ENCODE measurements at places on chromosomes 16 and 17.

GRCh38 chr17:8464941-8465340, 29.3 kb downstream of the NDEL1 start:
- no peak for DNase-seq

GRCh38 chr16:49498264-49498663, 124.7 kb downstream of the C16orf78 start:
- no peak for DNase-seq

DNA sequence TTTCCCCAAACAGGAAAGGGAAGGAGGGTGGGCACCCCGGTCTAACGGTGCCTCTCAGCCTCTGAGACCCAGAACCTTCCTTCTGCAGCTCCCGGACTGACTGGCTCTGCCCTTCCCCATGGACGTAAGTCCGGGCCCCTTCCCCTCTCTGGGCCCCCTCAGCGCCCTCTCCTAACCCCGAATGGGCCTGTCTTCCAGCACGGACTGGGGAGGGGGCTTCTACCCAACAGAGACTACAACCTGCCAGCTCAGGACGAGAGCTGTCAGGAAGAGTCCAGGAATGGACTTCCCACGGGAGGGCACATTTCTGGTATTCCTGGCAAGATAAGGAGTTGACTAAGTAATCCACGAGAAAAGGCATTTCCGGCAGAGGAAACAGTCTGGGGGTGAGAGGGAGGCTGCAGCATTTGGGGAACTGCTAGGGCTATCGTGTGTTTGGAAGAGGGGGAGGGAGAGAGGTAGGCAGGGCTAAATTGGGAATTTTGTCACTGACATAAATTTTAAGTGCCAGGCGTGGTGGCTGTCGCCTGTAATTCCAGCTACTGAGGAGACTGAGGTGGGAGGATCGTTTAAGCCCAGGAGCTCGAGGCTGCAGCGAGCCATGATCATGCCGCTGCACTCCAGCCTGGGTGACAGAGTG, 12.1 kb upstream of the ALDOA start:
- no peak for DNase-seq

DNA sequence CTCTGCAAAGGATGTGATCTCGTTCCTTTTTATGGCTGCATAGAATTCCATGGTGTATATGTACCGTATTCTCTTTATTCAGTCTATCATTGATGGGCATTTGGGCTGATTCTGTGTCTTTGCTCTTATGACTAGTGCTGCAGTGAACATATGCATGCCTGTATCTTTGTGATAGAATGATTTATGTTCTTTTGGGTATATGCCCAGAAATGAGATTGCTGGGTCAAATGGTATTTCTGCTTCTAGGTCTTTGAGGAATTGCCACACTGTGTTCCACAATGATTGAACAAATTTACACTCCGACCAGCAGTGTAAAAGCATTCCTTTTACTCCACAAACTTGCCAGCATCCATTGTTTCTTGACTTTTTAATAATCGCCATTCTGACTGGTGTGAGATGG, 60.2 kb upstream of the ADORA2B start:
- no peak for DNase-seq

GRCh38 chr17:29021226-29021625, 15.4 kb upstream of the SEZ6 start:
- no peak for DNase-seq

DNA sequence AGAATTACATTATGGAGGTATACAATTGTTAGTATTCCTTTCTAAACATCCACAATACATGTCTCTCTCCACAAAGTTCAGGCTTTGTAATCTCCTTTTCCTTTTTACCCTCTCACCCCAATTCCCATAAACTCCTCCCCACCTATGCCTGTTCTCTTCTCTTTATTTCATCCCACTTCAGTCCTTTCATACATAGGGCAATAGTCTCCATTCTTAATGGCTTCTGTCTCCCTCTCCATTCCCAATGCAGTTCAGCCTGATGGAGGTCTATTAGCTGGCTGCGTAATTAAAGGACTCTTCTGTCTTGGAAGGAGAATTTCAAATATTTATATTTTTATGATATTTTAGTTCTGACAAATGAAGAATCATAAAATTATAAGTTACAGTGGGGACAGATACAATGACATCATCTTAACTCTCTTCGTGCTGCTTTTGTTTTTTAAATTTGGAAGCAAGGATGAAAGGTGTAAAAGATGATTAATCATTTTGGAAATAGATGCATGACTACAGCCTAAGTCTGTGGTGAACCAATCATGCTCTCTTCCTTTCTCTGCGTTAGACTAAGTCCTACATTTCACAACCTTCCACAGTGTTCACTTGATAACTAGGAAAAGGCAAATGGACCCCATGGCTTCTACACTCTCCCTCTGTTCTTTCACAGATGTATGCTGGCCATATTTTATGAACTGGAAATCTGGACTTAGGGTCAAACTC, 11.2 kb upstream of the FAM20A start:
- DNase-seq = no peak

GRCh38 chr16:69105501-69106361, at the start of gene HAS3:
Gene HAS3 (plus strand): TSS chr16:69105653. CDS start chr16:69109396, 3,743 bp downstream.
- DNase-seq = peak; percentile 87

- DNase-seq = no peak
Measured at GRCh38 chr17:43680461-43680860, 18.7 kb upstream of the MEOX1 start.

DNA sequence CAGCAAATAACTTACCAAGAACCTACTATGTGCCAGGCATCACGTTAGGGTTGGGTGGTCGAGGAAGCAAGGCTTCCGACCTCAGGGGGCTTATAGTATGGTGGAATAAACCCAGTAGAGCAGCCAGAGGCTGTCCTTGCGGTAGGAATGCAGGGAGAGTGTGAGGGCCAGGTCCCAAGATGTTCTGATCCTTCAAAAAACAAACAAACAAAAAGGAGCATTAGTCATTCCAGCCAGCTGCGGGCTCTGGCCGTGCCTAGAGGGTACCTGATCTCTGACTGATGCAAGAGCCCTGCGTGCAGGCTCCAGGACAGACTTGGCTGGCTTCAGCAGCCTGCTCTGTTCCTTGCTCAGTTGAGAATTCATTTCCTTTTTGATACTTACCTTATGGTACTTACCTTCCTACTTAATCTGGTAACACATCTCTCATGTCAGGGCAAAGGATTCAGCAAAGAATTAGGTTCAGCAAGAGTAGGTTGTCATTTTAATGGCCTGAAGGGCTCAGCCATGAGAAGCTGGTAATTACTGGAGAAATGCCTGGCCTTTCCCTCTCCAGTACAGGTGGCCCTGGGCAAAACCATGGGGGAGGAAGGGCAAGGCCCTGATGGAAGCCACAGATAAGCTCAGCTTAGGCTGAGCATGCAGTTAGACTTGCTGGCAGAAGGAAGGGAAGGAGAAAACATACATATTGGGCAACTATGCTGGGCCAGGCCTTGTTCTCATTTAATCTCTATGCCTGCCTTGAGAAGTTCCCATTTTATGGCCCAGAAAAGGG, 18.4 kb downstream of the CYB5D2 start:
- DNase-seq = no peak

GRCh38 chr17:43020789-43021740, 1.1 kb downstream of the VAT1 start:
- DNase-seq = peak; percentile 79

- peak; percentile 75 for DNase-seq
Measured at GRCh38 chr16:24070851-24071250, 185.3 kb upstream of the CACNG3 start.

GRCh38 chr16:333406-334094, 19.0 kb downstream of the AXIN1 start:
- DNase-seq = no peak

DNA sequence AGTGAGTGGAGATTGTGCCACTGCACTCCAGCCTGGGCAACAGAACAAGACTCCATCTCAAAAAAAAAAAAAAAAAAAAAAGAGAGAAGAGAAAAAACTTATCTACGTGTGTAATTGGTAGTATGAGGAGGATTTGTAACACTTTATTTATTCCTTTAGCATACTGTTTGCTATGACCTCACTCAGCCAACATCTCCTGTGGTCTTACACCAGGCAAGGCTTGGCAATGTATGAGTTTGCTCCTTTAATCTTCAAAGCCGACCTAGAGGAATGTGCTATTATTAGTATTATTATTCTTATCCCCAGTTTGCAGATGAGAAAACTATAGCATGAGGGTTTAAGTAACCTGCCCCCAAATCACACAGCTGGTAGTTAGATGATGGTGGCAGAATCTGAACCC, 35.8 kb upstream of the HAPSTR1 start:
- no peak for DNase-seq

DNA sequence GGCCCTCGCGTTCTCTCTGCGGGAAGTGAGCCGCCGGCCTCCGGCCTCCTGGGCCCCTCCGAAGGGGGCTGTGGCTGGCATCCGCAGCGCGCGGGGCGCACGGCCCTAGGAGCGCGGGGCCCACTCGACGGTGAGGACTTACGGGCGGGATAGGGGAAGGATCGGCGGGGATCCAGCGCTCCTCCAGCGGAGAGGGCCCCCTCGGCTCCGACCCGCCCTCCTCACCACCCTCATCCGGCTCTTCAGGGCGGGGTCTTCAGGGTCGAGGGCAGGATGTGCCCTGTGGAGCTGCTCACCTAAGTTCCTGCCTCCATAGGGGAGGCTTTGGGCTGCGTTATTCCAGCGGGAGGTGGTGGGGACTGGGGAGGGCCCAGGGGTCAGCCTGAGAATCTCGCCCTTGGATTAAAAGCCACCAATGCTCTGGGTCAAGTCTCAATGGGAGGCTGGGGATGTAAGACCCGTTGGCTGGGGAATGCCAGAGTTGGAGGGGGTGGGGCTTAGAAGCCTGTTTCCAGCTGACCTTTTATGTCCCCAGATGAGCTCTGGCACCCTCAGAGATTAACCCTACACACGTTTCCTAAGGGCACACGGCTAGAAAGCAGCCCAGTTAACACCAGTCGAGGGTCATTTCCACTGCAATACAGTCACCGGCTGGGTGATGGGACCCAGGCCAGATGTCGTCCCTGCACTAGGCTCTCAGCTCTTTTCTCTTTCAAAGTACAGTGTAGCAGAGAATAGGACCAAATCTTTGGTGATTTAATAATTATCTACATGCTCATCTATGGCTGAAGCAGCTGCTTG, 13.4 kb downstream of the TBX2 start:
- no peak for DNase-seq

GRCh38 chr16:1311738-1312466, 2.5 kb downstream of the UBE2I start:
- DNase-seq = no peak

GRCh38 chr16:5903832-5904231, 806.2 kb upstream of the EEF2KMT start:
- no peak for DNase-seq

DNA sequence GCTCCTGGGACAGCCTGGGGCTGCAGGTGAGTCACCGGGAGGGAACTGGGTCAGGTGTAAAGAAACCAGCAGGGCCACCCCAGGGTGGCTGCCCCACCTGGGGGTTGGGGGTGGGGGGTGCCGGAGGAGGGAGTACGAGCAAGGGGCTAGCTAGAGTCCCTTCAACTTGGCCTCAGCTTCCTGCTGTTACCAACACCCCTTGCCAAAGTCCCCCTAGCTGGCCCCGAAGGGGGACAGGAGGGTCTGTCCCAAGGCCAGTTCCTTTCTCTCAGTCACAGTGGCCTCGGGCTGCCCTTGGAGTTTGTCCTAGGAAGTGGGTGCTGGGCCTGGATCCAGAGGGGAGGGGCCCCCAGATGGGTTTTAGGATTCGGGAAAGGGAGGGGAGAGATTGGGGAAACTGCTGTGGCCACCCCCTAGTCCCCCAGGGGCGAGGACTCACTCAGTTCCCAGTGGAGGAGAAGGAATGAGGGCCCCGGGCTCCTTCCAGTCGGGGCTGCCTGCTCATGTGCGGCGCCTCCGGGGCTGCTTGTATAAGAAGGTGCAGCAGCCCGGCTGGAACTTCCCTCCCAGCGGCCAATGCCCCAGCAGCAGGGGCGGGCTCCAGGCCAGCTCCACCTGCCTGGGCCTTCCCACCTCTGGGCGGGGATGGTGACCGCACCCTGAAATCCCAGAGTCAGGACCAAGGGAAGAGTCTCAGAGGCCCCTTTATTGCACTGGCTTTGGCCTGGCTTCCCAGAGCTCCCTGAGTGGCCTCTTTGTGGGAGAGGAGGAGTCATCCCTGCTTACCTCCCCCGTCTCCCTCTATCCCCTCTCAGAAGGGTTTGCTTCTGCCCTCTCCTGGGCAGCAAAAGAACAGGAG, 7.3 kb downstream of the ARHGAP27 start:
- DNase-seq = peak; percentile 72

- DNase-seq = peak; percentile 81
Measured at GRCh38 chr16:51151961-51152663, 1.0 kb upstream of the SALL1 start.

- no peak for DNase-seq
Measured at GRCh38 chr17:80894726-80895125, 96.9 kb upstream of the CHMP6 start.

- DNase-seq = no peak
Measured at GRCh38 chr17:36740157-36740556, 138.8 kb downstream of the MRM1 start.

DNA sequence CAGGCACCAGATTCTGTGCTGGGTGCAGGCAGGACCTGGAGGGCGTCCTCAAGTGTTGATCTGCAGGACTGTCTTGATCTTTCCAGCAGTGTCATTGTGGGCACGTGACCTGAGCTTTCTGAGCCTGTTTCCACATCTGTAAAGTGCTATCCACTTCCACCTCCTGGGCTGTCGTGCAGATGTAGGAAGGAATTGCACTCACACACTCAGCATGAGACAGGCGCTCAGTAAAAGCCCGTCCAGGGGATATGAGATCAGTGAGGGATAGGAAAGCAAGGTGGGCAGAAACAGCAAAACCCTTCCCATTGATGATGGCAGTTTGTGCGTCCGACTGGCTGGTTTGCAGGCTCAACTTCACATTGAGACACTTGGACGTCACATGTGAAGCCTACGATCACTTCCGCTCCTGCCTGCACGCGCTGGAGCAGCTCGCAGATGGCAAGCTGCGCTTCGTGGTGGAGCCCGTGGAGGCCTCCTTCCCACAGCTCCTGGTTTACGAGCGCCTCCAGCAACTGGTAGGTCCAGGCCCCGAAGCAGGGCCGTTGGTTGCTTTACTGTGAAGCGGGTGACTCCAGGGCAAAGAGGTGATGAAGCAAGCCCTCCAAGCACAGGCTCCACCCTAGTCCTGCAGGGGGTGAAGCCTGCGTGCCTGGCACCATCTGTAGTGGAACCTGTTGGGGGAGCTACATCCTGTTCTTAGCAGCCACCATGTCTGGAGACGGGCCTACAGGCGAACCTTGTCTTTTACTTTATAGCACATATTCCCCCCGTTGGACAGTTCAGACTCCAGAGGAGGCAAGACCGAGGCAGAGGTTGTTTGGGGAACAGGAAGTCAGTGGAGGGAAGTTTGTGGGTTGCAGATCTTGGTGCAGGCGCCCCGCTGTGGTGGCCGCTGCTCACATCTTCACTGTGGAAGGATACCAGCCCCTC, 23.0 kb downstream of the METTL22 start:
- no peak for DNase-seq

- DNase-seq = peak; percentile 72
Measured at GRCh38 chr17:2975469-2975958, 87.9 kb downstream of the OR1D5 start.

- DNase-seq = no peak
Measured at GRCh38 chr17:76491271-76492122, 9.7 kb downstream of the RHBDF2 start.

GRCh38 chr17:73783945-73784603, 139.8 kb upstream of the SDK2 start:
- DNase-seq = no peak

GRCh38 chr16:74073456-74073855, 223.2 kb upstream of the PSMD7 start:
- no peak for DNase-seq

- no peak for DNase-seq
Measured at GRCh38 chr16:50568187-50568815, 20.1 kb downstream of the NKD1 start.
